ENCODE measurements at places on chromosomes 5 and 9.

- DNase-seq = peak; percentile 1
These were observed 813.9 kb upstream of the CDH10 start for GRCh38 chr5:25458628-25459027.

GRCh38 chr5:128105203-128105602 is 21.6 kb downstream of the SLC12A2 start:
- no peak for DNase-seq

GRCh38 chr5:109935833-109936490 is 246.2 kb downstream of the MAN2A1 start:
- DNase-seq = peak; percentile 35

DNA sequence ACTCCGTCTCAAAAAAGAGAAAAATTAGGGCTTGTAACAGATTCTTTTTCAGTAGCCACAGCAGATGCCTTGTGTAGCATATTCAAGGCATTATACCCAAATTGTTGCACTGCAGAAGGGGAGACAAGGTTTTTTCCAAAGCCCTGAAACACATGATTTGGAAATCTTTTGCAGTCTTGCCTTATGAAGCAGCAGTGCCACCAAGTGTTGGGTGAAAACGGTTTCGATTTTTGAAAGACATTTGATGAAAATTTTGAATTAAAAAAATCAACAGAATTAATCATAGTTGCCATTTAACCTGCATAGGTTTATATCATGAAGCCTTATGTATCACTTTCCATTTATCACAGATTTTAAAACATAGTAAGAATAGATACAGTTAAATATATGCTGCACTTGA is 479.5 kb downstream of the TAF11L14 start:
- peak; percentile 0 for DNase-seq

DNA sequence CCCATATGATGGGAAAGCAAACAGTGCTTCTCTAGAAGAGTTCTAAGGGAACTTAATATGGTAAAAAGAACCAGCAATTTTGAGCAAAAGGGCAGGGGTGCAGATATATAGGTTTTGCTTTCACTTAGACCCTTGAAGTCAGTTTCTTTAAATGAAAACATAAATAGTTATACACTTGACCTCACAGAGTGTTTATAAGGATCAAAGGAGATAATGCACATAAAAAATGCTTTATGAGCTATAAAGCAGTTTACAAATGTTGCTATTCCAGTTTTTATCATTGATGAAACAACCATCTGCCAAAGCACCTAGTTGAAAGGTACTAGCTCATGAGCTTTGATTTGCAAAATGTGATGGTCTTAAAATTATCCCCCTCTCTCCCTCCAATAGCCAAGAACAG is 45.7 kb downstream of the ITGA2 start:
- DNase-seq = no peak

- DNase-seq = peak; percentile 85
These were observed 48.1 kb upstream of the RIOK2 start for GRCh38 chr5:97231025-97231636.
